ENCODE measurements at places on chromosomes 4 and X.

DNA sequence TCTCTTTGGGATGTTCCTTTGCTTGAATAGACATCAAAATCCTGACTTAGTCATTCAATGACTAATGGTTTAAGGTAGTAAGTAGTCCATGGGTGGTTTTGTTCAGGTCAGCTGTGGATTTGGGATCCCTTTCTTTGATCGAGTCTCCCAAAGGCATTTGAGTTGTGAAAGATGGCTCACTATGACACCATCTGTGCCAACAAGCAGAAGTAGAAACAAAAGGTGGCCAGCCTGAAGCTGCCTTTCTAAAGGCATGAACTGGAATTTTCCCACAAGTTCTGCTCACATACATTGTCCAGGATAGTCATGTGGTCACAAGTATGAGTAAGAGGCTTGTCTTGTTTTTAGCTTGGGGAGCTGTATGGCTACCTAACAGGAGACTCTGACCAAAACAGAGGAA, 129.9 kb downstream of the CCNG2 start:
- no peak for DNase-seq

DNA sequence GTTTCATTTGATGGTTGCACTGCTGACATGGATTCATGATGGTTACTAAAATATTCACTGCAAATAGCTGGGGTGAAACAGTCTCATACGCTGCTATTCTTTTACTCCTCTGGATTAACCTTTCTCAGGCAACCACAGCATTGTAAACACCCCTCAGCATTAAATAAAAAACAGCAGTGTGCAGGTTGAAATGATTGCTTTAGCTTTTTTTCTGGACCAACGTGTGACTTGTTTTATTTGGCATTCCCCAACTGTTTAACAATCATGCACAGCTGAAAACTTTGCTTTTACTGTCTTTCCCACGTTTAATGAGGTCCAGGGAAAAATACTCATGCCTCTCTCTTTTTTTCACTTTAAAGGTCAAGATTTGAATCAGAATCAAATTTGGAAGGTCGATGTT, 490.8 kb downstream of the RAPGEF2 start:
- no peak for DNase-seq

DNA sequence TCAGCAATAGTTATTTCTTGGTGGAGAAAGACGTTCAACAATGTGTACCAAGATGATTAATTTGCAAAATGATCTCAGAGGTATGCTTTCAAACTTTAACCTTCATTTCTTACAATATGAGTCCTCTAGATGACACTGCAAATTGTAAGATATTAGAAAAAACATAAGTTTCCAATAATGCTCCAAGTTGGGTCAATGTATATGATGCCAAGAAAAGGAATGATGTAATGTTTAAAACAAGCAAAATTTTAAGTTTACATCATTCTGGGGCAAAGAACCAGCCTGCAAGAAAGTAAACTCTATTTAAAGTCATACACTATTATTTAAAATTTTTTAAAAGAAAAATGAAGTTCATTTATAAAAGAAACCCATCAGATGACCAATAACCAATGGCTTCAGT, 56.1 kb downstream of the PRSS12 start:
- DNase-seq, result no peak

DNA sequence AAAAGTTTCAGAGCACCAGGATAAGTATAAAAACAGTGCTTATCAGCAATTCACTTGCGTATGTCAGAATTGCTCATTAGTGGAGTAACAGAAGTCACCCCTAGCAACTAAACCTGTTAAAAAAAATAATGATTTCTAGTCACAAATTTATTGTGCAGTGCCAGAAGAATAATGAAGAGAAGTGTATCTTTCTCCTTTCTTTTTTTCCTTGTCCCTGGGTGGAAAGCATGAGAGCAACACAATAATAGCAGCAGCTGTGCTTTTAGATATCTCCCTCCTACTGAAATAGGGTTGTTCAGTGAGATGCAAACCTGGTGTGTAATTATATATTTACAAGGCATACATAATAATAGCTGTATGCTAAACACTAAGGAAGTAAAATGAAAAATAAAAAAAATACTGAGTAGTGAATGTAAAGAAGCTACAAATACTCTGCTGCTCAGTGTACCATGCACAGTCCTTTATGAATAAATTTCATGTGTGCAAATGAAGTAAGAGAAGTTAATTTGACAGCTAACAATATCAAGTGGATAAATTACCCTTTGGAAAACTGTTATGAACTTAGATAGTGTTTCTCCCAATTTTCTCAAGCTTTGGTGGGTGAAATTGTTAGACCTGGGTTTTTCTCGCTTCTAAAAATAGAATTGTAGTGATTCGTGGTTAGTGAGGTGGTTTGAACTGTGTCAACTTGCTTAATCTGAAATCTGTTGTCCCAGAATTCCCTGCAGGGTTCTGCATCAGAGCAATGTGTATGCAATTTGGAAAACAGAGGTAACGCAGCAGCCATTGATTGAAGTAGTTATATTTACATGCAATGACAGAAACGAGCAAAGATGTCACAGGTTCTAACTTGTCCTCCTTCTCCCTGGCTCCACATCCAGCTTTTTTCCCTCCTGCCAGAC, 125.7 kb upstream of the NDST3 start:
- DNase-seq, result no peak

DNA sequence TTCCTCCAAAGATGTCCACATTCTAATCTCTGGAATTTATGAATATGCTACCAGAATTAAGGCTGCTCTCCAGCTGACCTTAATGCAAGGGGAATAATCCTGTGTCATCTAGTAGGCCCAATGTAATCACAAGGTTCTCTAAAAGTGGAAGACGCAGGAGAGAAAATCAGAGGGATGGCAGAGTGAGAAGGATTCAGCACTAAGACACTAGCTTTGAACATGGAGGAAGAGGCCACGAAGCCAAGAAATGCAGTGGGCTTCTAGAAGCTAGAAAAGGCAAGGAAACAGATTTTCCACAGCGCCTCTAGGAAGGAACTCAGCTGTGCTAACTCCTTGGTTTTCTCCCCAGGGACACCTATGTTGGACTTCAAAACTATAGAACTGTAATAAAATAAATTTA, 240.7 kb upstream of the TRAM1L1 start:
- DNase-seq, result no peak

DNA sequence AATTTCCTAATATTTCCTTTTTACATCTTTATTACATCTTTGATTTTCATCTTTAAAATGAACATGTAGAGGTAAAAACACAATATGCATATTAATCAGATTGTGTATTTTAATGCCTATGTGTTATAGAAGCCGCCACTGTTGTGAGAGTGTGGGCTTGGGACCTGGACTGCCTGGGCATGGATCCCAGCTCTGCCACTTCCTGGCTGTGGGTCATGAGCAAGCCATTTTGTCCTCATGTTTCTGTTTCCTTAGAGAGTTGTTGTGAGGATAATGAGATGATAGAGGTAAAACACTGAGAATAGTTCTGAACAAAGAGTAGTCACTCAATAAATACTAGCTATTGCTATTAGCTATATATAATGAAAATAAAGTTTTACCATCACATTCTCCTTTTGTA, 38.4 kb upstream of the SCOC start:
- DNase-seq, result no peak

DNA sequence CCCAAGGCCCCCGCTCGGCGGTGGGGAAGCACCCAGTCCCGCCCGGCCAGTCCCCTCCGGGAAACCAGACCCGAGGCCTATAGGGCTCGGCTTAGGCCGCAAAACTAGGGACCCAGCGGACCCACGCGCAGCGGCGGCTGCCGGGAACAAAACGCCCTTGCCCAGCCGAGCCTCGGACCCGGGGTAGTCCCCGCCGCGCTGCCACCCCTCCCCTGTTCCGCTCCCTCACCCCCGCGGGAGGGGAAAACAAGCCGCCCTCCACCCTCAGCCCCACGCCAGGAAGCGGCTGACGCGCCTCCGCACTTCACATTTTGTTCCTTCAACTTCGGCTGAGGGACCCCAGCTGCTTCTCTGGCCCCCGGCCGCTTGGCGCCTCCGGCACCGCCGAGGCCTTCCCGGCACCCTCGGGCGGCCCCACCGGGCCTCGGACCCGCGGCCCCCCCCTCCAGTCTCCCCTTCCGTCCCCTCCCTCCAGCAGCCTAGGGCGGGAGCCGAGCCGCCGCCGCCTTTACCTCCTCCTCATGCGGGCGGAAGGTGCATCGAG, 694 bp downstream of the PDS5A start:
- no peak for DNase-seq

- DNase-seq, result no peak
Observed at GRCh38 chr4:60923075-60923474, 277.1 kb upstream of the ADGRL3 start.

GRCh38 chr4:84167564-84167963, 331.5 kb downstream of the NKX6-1 start:
- DNase-seq, result peak; percentile 50

DNA sequence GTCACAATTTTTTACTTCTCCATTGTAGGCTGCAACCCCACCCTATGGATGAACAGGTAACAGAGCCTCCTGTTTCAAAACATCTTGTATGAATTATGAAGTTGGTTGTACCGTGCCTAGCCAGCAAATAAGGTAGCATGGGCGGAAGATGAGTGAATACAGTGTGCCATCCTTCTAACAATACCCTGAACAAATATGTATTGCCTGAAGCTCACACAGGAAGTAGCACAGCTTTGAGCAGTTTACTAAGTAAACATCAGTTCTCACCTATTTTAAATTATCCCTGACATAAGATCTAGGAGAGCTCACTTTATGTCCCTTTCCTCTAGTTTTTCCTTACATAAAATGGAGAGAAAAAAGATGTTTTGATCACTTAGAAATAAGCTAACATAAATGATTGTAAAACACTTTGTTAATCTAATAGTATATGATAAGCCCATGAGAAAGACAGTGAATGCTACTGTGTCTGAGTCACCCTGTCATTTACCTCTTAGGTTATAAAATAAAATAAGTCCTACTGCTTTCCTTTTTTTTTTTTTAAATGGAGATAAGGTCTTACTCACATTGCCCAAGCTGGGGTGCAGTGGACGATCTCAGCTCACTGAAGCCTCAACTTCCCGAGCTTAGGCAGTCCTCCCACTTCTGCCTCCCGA, 36.6 kb downstream of the GRSF1 start:
- no peak for DNase-seq

GRCh38 chr4:54058171-54058570, 6.2 kb downstream of the CHIC2 start:
- DNase-seq, result no peak

GRCh38 chr4:11049001-11049400, 364.4 kb upstream of the CLNK start:
- DNase-seq, result peak; percentile 79

GRCh38 chr4:16692046-16692445, 206.4 kb downstream of the LDB2 start:
- no peak for DNase-seq

- no peak for DNase-seq
Observed at GRCh38 chr4:80071604-80072227, 1.3 kb downstream of the ANTXR2 start.

DNA sequence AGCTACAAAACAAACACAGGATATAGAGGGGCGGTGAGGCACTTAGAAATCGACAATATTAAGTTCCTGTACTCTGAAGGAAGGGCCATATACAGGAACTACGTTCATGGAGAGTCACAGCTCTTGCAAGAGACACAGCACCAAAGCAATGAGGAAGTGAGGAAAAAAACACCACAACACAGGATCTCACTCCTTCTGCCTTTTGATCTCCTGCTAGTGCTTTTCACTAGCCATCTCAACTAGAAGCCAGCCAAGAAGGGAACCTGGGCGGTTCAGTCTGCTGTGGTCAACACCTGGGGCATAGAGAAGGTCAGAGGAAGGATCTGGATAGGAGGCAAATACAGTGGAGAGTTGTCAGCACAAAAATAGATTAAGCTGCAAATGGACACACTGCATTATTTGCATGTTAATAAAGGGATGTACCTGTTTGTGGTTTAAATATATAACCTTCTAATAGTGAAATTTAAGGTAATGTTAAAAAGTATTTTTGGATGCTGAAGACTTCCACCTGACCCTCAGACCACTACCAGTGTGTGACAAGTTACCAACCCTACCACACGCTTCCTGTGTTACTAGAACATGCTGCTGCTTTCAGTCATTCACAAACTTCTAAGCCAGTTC, 104.6 kb downstream of the DTHD1 start:
- no peak for DNase-seq

GRCh38 chr4:16225863-16226815, at the start of gene TAPT1:
TAPT1 (minus strand) TSS chr4:16226471; CDS start chr4:16226457, 14 bp downstream.
- no peak for DNase-seq

DNA sequence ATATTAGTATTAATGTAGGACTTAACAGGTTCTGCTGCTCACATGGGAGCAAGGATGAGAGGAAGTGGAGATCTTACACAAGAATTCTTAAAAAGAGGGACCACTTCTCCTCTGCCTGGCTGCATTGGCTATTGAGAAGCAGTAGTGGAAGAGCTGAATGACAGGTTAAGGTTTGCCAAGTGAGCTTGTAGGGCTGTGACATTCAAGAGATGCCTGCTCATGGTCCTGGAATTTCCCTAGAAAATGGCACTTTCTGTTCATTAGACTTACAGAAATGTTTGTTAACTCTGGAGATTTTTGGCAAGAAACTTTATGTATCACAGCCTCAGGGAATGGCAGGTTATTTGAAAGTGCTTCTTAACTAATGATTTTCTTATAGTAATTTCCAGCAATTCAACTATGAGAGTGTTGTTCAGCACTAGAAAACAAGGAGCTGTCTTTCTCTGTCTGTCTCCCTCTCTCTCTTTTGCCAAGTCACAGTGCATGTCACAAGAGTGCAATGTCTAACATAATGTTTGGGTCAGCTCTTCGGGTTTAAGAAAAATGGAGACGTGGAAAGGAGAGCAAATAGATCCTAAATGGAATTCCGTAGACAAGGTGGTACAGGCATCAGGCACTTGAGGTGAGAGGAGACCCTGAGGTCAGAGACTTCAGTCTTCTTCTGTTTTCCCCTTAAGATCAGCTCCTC, 8.3 kb upstream of the NAP1L5 start:
- no peak for DNase-seq

GRCh38 chr4:80208610-80209339, 11.5 kb downstream of the PRDM8 start:
- no peak for DNase-seq

DNA sequence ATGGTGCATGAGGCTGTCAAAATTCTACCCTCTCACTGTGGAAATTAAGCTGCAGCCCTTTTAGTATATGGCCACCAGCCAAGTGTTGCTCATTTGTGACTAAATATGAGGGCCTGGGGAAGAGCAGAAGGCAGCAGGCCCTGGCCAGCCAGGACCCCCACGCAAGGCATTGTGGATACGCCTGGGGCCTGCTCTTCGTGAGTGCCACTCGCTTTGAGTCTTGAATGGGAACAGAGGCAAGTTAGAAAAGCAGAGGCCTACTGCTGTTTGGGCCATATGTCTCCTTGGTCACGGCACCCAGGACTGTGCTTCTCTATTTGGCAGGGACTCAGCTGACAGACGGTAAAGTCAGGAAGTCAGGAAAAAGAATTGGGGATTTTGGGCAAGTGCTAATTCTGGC, 10.9 kb downstream of the RTL5 start:
- no peak for DNase-seq

DNA sequence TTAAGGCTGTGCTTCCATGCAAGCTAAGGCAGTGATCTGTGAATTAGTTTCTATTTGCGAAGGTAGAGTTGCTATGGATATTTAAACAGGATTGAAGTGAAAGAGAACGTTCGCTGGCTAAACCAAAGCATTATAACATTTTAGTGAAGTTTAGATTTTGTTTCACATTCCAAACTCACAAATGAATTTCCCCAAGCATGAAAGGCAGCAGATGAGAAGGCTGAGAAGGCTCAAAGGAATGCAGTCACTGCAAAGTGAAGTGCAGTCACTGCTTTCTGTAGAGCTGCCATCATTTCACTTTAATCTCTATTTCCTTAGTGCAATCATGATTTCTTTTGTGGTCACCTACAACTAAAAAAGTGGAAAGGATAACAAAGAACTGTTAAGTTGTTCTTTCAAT, 334.7 kb upstream of the NR3C2 start:
- no peak for DNase-seq

Data from NCI-H524 treated with DMSO at 0.1 percent for 48 hours (cell line).